Type B pancreatic cell (in vitro differentiated cells): ENCODE measurements at places on chromosomes 4 and X. TPM values are rescaled to one million over a fixed set of nuclear protein-coding genes. Genes with fewer than 3 reads are reported as not detected.

DNA sequence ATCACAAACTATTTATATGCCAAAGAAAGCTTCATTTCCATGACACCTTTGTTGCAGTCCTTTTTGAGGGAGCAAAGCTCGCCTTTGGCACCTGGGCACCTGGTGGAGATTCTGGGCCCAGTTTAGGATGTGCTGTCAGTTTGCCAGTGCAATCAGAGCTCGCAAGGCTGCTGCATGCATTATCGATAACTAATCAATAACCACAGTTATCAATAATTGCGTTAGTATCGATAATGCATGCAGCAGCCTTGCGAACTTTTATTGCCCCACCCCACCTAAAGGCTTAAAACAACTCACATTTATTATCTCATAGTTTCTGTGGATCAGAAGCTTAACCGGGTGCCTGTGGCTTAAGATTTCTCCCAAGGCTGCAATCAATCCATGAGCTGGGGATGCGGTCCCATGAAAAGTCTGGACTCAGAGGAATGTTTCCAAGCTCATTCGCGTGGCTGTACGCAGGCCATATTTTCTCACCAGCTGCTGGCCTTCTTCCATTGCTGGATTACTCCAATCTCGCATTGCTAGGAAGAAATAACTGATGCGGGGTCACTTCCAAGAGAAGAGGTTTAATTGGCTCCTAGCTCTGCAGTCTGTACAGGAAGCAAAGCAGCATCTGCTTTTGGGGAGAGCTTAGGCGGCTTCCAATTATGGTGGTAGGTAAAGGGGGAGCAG, 6.2 kb upstream of the AFAP1 start:
- no peak for DNase-seq

- no peak for DNase-seq
Measured at GRCh38 chrX:40083979-40084359, 13.8 kb downstream of the BCOR start.

- DNase-seq = no peak
Measured at GRCh38 chr4:38125816-38126215, 165.6 kb downstream of the PTTG2 start.

Gene FAM133A
- 0.46 TPM in 1 of 2 replicates, not detected in the other for total RNA-seq

DNA sequence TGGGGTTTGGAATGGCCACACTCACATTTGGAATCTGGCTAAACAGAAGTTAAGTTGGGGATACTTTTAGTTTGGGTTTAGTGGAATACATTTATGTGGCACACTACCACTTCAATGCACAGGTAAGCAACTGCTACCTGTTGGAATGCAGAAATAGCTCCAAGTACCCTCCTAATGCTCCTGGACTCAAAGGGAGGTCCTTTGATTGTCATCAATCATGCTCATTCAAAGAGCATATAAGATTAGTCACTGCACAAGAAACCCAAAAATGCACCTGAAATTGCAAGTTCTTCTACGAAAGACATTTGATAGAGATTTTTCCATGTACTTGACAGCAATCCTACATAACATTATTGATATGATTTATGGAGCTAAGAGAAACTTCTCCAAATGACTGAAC, 247.7 kb downstream of the ANKRD50 start:
- no peak for DNase-seq

- DNase-seq = no peak
Measured at GRCh38 chr4:156019246-156019645, 65.6 kb upstream of the CTSO start.

Gene AREG
- 17.1 and 58.0 TPM in 2 replicates for total RNA-seq

Gene MAGEB10
- total RNA-seq = not detected in 2 replicates

GRCh38 chr4:8282134-8282641, 12.6 kb downstream of the HTRA3 start:
- DNase-seq = no peak

GRCh38 chr4:58261526-58261925, 1151.3 kb upstream of the IGFBP7 start:
- no peak for DNase-seq

GRCh38 chrX:44906041-44906440, 33.1 kb downstream of the KDM6A start:
- no peak for DNase-seq

DNA sequence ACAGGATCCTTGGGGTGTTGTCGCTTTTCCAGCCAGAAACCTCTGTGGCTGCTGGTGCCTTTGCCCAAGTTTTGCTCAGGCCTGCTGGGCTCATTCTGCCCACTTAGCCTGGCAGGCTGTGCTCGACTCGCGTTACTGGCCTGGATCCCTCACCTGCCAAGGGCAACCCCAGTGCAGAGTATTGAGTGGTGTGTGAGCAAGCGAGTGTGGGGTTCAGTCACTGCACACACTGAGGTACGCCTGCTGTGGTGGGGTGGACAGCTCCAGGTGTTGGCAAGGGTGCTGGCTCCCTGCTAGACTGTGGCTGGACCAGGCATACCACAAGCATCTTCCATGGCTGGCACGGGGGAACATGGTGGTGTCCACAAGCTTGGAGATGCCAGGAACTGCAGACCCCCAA, 22.6 kb downstream of the SPCS3 start:
- DNase-seq = no peak

DNA sequence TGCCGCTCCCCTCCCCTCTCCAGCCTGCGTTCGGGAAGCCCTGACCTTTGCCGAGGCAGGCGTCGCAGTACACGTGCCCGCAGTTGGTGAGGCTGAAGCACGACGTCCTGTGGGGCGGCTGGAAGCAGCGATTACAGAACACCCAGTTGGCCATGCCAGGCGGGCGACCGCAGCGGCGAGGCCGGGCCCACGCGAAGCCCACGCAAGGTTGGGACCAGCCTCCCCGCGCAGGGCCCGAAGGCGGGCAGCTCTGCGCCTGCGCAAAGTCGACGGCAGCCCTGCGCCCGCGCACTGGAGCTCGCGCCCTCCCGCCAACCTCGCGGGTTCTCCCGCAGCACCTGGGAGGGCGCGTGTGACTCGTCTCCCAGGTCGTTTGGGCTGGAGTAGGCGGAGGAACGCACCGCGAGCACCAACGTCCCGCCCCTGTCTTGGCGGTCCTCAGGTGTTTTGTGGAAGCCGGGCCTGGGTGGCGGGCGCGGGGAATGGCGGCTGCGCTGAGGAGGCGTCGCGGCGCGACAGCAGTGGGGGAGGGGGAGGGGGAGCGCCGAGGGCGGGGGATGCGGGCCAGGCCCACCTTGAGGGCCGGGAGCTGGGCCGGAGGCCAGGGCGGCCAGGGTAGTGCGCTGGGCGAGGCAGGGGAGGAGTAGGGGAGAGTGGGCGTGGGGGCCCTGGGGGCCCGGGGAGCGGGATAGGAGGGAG, at the start of gene RNF212:
Gene RNF212 (minus strand): TSS at position 254 of the 699 bp plus-strand sequence. CDS start 100 bp downstream, at position 154.
- no peak for DNase-seq

Gene NAP1L5
- total RNA-seq = 3.7 and 5.2 TPM in 2 replicates

Gene TLR7
- 0.05 TPM in 1 of 2 replicates, not detected in the other for total RNA-seq

DNA sequence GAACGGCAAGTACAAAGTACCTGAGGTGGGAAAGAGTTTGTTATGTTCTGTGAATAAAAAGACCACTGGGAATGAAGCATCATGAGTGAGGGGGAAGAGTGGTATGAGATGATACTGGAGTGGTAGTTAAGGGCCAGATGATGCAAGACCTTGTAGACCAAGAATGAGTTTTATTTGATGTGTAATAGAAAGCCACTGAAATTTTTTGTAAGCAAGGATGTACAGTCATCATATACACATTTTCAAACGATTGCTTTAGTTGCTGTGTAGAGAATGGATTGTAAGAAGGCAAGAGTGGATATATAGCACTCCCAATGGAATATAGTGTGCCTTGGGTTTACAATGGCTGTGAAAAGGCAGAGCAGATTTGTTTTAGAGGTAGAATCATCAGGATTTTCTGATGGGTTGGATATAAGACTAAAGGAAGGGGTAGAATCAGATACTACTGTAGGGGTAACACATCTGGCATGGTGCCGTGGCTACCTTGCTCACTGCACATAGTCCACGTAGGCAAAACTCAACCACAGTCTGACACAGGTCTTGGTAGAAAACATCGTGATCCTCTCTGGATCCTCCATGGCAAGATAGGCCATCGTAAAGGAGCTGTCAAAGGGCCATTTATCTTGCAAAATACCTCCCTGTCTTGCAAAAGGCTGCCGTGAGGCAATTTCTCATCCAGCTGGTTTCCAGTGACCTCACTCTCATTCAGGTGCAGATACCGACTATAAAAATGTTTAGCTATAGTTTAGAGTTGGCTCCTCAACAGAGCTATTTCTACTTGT, 14.9 kb downstream of the TIFA start:
- DNase-seq = no peak

DNA sequence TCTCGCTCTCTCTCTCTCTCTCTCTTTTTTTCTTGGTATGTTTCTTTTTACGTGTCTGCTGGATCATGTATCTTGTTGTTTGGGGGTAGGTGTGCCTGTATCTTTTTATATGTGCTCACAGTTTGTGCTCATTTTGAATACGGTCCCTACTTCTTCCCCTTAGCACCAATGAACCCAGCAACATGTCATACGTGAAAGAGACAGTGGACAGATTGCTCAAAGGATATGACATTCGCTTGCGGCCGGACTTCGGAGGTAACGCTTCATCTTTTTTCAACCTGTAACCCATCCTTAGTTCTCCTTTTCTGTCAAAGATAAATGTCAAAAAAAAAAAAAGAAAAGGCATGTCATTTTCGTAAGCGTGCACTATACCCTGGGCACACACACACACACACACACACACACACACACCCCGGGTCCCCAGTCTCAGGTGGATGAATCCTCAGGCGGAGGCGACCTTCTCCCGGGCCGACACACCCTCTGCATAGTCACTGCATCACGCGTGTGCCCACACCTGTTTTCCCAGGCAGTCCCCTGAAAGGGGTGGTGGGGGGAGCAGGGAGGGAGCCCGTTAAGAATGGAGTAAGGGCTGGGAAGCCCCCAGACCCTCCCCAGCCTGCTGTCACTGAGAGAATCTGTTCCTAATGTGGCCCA, 511 bp downstream of the GABRB1 start:
- no peak for DNase-seq

DNA sequence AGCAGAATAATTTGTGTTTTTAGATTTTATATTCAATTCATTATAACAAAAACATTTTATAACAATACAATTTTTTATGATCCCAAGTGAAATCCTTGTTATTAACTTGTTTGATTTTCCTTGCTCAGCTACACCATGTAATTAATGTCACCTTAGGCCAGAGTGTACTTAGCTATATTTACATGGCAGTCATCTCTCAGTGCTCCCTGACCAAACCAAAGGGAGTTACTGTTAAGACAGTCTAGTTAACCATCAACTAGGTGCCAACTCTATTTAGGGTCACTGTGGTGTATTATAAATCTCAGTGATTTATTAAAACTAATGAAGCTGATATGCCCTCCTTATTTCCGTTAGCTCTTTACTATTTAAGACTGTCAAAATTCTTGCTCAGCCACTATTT, 44.4 kb downstream of the CCDC158 start:
- DNase-seq = no peak

Gene SPANXA1
- total RNA-seq = not detected in 2 replicates

- no peak for DNase-seq
Measured at GRCh38 chr4:115113506-115114106, at the start of gene NDST4. NDST4 (minus strand) TSS chr4:115113620; CDS start chr4:115077036, 36,584 bp downstream.

- DNase-seq = peak; percentile 54
Measured at GRCh38 chrX:632366-633042, 1.9 kb downstream of the SHOX start.

DNA sequence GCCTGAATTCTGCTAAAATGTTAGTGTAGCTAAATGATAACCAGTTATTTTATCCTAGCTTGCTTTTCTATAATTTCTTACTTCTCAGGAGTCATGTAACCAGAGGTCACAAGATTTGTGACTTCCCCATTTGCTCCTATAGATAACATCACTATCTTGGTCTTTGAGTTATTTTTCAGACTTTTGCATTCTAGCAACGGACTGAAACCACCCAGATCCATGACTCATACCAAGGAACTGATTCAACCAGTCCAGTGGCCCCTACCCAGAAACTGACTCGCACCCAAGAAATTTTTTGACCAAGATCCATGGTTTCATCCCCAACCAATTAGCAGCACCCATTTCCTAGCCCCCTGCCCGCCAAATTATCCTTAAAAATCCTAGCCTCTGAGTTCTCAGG, 50.0 kb downstream of the IQCM start:
- no peak for DNase-seq

Gene ADH6
- 5.2 and 9.8 TPM in 2 replicates for total RNA-seq

- no peak for DNase-seq
Measured at GRCh38 chr4:83297548-83298260, 13.1 kb upstream of the COQ2 start.

Gene CSAG3
- total RNA-seq = 0.40 TPM in 1 of 2 replicates, not detected in the other

DNA sequence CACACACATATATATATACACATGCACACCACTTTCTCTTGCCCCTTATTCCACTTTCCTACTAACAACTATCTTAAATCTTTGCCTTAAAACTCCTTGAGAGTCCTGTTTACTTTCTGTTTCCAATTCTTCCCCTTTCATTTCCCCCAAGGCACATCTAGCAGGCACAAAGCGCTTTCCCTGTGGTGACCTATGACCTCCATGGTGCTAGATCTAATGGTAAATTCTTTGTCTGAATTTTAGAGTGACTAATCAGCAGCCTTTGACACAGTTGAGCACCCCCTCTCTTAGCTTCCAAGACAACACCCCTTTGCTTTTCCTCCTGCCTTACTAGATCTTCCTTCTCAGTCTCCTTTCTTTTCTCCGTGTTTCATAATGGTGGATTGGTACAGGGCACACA, 236.4 kb upstream of the TTC29 start:
- DNase-seq = no peak

GRCh38 chr4:137015426-137016409, 516.6 kb downstream of the PCDH18 start:
- no peak for DNase-seq

GRCh38 chr4:40204507-40205258, 7.9 kb downstream of the RHOH start:
- DNase-seq = no peak

Gene MOSPD2
- 11.3 and 12.1 TPM in 2 replicates for total RNA-seq

DNA sequence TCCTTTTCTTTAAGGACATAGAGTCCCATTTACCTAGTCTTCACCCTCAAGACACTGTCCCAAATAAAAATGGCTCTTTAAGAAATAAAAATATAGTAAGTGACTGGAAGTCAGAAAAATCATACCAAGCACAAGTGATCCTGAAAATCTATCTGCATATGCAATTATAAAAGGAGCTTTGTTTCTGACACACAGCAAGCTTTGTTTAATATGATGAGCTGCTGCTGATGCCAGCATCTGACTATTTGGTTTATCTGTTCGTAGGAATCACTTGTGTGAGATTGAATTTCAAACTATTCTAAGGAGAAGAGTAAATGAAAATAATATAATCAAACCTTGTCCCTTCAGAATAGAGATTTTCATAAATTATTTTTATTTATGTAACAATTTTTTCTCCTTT, 332.4 kb downstream of the PCDH7 start:
- DNase-seq = no peak

Gene GLOD5
- total RNA-seq = not detected in 2 replicates

DNA sequence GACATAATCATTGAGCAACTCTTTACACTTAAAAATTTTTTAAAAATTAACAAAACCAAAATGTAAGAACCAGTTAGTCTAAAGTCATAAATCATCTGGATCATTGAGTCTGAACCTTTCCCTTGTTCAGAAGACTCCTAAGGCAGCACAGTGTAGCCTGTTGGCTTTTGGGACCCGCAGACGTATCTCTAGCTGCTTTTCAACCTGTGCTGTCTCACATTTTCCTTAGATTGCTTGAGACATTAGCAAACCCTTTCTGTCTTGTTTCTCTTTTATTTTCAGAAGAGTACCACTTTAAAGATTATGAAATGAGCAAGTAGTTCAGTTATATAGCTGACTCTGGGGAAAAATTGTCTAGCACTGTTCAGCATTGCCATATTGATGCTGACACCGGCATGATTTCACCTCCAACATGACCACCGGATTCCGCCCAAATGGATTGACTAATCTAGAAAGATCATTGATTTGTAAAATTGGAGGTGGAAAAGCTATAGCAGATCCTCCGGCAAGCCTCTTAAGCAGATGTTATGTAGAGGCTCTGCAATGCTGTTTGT, 8.9 kb downstream of the TCEANC start:
- DNase-seq = no peak
